ENCODE measurements at places on chromosomes 6 and 20.

DNA sequence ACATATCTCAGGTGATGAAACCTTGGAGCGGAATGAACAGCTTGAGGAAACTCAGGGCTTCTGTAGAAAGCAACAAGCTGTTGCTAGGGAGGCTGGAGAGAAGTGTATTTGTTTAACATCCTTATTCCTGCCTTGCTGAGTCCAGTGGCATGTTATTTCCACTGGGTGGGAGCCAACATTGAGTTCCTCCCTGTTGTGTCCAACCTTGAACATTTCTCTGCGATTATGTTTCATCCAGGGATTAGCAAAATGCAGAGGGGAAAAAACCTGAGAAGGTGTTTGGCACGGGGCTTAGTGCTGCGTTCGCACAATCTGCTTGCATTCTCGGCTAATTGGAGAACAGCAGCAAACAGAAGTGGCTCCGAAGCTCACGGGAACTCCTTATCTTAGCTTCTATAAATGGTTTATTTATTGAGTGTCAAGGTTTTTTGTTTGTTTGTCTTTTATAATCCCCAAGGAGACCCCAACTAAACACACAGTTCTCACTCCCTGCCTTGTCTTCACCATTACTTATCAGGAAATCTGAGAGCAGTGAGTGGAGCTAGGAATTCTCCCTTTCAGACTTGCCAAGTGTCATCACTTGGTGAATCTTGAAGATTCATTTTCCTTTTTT lies 412.8 kb downstream of the CDC5L start:
- DNase-seq: peak; percentile 13

- DNase-seq: no peak
Observed at GRCh38 chr20:58374906-58375758, 13.9 kb upstream of the VAPB start.

DNA sequence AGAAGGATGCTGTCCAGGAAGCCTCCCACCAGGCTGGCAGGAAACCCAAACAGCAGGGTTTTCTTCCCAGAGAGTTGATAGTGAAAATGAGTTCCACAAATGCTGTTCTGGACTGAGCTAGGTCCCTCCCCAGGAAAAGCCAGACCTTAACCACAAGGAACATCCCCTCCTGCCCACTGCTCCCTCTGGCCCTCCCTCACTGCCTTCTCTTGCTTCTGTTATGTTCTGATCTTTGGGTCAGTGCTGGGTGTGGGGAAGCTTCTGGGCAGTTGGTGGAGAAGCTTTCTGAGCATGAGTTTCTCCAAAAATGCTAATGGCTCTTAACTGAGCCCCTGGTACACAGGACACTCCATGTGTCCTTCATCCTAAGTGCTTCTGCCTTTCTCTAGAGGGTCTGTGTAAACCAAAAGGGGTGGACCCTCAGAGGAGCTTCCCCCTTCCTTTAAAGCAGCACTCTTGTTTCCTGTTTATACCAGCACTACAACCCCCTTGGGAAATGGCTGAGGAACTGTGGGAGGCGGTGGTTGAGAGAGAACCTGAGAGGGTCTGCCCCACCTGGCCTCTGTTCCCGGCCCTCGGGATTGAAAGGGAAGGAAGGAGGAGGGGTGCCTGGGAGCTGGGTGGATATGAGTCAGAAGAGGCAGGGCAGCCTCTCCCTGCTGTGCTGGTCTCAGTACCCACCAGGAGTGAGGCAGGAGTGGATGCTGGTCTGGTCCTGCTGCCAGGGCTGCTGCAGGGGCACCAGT lies 42.0 kb downstream of the CDS2 start:
- no peak for DNase-seq

DNA sequence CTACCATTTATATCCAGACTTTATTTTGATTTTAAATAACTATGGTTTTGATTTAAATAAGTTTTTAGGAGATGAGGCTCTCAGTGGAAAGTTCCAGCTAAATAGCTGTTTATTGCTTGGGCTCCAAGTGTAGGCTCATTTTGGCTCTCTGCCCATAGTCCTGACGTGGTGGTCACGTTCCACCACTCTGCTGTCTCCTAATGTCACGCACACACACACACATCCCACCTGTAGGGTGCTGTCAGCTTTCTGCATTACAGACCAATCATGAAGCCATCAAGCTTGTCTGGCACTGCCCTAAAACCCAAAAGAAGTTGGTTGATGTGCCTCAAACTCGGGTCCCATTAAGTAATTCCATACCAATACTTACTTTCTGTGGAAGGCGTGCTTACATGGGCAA lies 45.4 kb downstream of the PANK2 start:
- no peak for DNase-seq

DNA sequence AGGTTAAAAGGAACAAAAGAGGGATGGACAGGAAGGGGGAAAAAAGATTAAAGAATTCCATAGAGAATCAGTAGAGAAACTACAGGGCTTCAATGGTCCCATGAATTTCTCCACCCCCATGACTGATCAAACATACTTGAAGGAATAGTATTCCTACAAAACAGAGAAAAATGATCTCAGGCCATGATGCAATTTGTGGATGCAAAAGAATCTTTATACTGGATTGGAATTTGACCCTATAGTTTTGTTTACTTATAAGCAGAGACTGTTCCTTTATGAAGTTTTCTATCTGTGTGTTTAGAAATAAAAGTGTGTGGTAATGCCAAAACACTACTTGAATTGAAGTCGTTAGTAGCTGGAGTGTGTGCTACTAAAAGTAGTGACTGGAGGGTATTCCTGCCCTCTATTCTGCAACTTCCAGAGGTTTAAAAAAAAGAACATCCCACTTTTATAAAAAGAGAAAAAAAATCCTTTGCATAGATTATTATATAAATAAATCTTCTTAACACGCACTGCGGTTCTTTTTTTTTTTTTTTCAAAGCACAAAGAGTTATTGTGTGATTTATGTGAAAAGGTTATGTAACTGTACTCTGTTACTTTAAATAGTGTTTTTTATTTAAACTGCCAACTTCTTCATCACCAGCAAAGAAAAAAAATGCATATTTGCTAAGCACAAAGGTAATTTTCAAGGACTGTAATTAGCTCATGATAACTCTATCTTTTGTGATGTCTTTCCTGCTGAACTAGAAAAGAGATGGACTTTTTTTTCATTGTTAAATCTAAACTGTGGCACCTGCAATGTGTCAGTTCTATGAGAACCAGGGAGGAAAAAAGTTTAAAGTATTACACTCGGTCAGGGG lies 214.5 kb upstream of the CITED2 start:
- DNase-seq: no peak

DNA sequence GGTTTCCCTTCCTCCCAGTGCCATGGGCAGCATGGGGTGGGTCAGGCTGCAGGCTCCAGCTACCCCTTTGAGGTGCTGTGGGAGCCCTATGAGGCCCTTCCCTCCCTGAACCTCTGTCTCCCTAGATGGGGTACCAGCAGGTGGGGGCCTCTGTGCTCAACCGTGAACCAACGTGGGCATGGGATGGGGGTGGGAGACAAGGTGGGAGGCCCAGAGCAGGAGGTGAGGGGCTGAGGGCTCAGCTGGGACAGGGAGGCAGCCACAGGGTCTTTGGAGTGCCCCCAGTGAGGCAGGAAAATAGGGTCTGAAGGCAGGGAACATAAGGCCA lies 33.3 kb downstream of the SUN5 start:
- no peak for DNase-seq

GRCh38 chr20:48326868-48327267 lies 500.9 kb downstream of the PREX1 start:
- no peak for DNase-seq

DNA sequence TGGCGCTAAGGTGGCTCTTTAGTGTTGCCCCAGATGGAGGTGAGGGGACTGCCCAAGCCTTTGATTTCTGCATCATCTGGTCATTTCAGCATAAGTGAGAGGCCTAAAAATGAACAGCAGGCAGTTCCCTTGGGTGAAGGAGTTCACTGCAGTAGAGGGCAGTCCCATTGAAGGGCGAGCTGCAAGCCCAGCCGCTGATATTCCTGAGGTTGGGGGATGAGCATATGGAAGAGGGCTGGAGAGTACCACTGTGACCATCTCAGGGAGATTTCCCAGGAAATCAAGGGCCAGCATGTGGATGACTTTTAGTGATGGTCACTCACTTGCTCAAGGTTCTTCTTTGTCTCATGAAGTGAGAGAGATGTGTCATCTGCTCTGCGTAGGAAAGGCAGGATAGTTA lies 9.3 kb downstream of the TOX2 start:
- DNase-seq: no peak

- DNase-seq: no peak
Observed at GRCh38 chr6:156989159-156989806, 212.1 kb downstream of the ARID1B start.

DNA sequence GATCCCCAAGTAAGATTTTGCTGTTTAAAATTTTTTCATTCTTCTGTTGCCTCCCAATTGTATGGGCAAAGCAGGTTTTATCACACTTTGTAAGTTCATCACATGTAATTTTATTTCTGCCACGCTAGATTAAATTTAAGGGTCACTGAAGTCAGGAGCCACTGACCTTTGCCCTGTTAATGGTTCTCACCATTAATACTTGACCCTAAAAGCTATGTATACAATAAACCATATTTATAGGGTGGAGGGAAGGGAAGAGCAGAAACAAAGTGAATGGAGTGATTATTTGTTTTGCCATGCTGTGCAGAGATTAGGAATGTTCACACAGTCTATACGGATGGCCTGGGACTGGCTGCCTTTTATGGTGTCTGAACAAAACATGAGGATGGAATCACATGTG lies 186.7 kb downstream of the BMP2 start:
- DNase-seq: no peak

DNA sequence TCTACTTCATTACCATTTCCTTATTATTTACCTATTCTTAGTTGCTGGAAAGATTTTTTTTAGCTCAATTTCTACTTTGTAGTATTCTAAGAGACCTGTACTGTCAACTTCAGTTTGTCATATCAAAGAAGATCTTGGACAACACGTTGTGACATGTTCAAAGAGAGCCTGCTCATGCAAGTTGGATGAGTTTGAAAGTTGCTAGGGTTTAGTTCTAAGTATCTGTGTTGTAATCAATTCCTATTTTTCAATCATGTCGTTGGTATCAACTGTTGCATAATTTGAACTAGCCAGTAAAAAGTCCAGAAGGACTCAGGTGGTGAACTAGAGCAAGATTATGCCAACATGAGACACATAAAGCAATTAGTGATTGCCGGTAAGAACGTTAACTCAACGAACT lies 30.2 kb downstream of the PKIB start:
- no peak for DNase-seq

- DNase-seq: no peak
Observed at GRCh38 chr6:3759646-3760232, 8.2 kb upstream of the PXDC1 start.

- peak; percentile 15 for DNase-seq
Observed at GRCh38 chr6:166308033-166308768, at the start of gene PRR18. TSS of gene PRR18 (minus strand) at chr6:166308392. CDS start at chr6:166308142, 250 bp downstream.

DNA sequence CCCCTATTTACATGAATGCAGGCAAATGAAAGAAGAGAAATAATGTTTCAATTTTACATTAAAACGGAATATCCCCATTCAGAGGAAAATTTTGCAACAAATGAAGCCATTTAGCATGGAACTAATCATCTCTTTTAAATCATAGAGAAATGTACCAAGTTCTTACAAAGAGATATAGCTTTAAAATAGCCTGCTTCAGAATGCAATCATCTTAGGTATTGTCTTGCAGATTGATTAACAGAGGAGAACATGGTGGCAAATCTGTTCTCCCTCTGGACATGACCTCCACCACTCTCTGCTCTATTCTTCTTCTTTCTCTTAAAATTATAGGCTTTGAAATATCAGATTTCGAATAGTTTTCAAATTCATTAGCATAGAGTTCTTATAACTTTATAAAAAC lies 155.7 kb upstream of the DTNBP1 start:
- no peak for DNase-seq

GRCh38 chr6:148907573-148907972 lies 160.7 kb downstream of the UST start:
- no peak for DNase-seq

- DNase-seq: no peak
Observed at GRCh38 chr20:44041001-44041400, 126.3 kb downstream of the TOX2 start.

DNA sequence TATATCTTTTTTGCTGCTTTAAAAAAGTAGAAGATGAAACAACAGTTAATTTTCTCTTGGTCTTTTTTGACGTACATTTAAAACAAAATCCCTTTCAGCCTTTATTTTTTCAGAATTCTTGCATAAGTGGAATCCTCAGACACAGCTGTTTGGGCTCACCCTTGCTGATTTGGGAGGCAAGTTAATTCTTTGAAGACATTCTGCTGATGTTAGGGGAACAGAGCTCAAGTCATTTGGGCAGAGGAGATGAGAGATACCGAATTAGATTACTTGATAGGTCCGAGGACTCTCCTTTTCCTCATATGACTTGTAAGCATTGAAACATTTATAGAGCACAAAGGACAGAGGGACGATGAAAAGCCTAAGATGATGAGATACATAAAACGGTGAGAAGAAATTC lies 567.9 kb upstream of the CITED2 start:
- no peak for DNase-seq

- DNase-seq: no peak
Observed at GRCh38 chr6:146670161-146670560, 71.4 kb downstream of the ADGB start.

DNA sequence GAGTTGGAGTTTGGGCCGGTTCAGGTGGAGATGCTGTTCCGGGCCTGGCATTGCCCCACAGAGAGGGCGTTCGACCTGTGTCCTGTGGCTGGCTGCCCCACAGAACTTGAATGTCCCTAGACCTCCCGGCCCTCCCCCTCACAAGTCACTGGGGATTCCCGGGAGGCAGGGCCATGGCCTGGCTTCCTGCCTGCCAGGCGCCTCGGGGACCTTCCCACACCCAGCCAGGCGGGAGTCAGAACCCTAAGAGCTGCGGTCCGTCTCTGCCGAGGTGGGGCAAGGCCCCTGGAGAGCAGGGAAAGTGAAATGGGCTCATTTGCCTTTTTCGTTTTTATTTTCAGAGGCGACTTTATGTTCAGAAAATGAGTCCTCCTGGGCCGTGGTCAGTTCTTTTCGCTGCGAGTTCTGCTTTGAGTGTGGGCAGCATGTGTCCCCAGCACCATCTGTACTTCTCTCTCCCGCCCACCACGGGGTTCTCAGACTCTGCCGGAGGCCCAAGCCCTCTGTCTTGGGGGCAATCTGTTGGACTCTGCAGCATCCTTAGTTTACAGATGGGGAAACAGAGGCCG lies 8.5 kb downstream of the RBM38 start:
- DNase-seq: no peak

DNA sequence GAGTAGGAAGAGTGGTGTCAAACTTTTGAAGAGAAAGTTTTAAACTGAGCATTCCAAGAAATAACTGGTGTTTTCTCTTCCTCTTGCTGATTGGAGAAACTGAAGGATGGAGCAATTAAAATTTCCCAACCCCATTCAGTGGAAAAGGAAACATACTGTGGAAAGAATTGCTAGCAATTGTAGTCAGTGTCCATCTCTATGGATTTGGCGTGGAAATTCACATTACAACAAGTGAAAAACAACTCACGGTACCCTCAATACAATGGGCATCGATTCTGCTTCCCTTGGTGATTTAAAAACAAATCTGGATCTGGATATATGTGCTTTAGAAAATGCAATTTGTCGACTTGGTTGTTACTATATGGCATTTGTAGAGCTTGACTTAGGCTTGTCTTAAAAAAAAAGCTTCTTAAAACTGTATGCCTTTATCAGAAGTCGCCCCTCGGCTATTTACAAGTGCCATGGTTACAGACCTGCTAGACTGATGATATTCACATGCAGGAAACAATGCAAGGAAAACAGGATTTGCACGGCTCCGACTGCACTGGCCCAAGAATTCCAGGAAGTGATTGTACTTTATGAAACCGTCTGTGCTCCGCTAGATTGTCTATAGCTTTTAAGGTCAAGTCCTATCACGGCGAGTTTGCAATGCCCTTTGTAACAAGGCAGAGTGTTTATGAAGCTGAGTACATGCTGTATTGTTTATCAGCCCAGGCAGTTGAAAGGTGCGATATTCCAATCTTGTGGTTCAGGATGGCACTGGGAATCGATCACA lies 131.7 kb upstream of the PHACTR1 start:
- DNase-seq: no peak

GRCh38 chr6:137882225-137882961 lies 15.3 kb downstream of the TNFAIP3 start:
- no peak for DNase-seq

Measured in T47D (cell line).